WERI-Rb-1 (cell line): ENCODE measurements at places on chromosomes 5 and 9.
A peak's percentile ranks its signal among the peaks of the same experiment; 100 is the strongest.

GRCh38 chr9:33921967-33922895, 105.3 kb downstream of the UBE2R2 start:
- DNase-seq = peak; percentile 70

GRCh38 chr9:125960626-125961025, 213.5 kb downstream of the PBX3 start:
- DNase-seq = no peak

DNA sequence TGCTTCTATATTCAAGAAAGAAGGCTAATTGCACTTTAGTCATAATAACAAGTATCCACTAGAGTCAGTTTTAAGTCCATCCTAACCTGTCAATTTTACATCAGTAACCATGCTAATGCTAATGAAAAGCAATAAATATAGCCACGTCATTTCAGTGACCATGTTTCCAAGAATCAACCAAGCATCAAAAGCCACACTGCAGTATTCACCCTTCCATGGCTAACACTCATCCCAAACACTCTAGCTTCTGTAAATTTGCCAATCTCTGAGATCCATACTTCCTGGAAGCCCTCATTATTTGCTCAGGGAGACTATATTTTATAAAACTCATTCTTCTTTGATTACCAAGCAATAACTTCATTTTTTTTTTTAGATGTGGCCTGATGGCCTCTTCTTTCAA, 712.0 kb downstream of the CETN3 start:
- DNase-seq = no peak

GRCh38 chr9:126156898-126157297, 169.7 kb upstream of the MVB12B start:
- no peak for DNase-seq

DNA sequence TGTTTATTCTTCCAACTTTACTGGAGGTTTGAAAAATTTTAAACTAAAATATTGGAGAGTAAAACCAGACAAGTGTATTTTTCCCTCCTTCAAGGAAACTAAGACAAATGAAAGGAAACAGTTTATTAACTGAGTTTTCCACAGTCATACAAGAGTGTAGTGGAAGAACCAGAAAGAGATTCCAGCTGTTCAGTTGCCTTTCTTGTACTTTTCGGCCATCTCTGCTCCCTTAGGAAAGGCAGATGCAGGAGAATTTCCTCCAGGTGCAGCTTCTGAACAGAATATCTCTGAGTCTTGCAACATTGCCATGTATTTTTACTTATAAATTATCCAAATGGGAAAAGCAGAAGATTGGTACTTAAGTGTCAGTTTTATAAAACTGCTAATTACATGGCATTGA, 217.1 kb downstream of the MAST4 start:
- DNase-seq = no peak

GRCh38 chr5:1021136-1021968, 12.8 kb downstream of the NKD2 start:
- no peak for DNase-seq

DNA sequence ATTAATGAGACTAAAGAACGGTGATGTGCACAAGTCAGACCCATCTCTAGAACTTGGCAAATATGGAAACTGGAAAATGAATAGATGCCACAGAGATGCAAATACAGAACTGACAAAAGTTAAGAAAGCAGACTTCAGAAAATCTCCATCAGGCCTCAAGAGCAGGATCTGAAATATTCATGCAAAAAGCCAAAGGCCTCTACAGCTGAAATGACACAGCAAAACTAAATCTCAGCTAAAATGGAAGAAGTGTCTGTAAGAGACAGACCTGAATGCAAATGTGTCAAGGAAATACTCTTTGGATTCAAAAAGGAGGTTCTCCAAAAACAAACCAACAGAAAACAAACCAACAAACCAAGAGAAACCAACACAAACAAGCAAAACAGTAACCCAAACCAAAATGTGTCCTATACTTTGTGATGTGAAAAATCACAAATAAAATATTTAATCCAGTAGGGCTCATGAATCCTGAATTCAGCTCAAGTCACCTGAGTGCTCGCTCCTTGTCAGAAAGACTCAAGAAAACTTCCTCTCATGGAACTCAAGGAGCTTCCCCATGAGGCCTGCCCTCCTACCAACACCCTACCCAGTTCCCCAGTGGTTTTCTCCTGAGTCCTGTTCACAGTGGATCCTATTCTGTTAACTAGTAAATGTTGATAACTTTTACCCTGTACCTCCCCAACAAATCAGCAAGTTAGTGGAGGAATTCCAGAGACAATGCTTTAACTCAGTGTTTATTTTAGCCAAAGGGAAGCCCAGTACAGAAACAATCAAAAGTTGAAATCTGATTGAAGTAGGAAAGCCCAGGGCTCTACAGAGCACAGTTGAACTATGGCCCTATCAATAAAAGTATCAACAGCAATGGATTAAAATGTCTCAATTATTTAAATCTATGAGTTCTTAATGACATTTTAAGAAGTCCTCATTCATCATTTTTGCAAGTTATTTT, 14.6 kb downstream of the MRPS27 start:
- DNase-seq = no peak

GRCh38 chr9:136543830-136544547, 1.9 kb downstream of the NOTCH1 start:
- no peak for DNase-seq

DNA sequence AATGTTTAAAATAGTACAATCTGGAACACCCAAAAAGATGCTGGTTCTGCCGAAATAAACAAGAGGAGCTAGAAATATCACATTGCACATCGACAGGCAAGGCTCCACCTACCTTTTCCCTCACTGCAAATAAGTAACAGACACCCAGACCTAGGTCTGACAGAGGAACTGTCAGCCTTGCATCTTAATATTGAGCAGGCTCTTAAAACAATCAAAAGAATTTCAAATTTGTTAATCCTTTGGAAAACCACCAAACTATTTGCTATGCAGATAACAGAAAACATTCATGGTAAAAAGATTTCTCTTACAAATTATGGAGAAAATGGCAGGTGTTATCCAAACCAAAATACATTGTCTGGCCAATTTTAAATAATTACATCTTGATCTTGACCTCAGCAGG, 71.3 kb downstream of the FRMD3 start:
- no peak for DNase-seq
